T-helper 2 cell (primary cell): ENCODE measurements at places on chromosomes 7 and 10.

GRCh38 chr10:21494191-21495001, 31.1 kb downstream of the SKIDA1 start:
- no peak for DNase-seq

DNA sequence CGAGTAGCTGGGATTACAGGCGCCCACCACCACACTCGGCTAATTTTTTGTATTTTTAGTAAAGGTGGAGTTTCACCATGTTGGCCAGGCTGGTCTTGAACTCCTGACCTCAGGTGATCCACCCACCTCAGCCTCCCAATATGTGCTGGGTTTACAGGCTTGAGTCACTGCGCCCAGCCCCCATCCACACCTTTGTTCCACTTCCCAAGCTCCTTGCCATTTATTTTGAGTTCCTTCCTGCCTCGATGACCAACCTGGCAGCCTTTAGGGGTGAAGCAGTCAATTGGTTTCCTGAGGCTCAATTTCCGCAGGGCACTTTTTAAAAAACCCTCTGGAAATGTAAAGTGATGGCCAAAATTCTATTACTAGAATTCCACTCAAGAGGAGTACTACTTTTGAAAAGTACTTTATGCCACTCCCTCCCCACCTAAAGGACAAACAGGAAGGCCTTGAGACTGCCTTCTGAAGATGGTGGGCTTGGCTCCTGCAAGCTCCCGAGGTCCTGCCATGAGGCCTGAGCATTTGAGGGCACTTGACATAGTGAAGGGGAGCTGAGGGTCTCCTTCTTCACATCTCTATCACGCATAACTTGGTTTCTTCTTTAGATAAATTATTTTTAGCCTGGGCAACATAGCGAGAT, 32.5 kb upstream of the RBM33 start:
- no peak for DNase-seq

DNA sequence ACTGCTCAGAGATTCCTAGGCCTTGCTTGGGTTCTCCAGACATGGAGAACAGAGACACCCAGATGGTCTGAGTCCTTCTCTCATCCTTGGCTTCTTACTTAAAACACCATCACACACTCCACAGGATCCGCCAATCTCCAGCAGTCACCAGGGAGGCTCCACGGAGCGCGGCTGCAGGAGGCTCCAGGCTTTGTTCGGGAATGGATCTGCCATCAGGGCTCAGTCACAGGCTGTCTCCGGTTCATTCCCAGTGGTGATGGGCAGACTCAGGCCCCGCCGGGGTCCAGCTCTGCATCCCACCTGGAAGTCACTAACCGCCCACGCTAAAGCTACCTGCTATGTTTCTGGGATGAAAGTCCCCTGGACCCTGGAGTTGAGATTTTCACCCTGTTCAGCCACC, 312.9 kb downstream of the TCERG1L start:
- DNase-seq: no peak

GRCh38 chr7:2526659-2527504, 7.3 kb downstream of the LFNG start:
- no peak for DNase-seq

- no peak for DNase-seq
Observed at GRCh38 chr7:91946549-91946948, 5.9 kb downstream of the AKAP9 start.
